ENCODE measurements at places on chromosomes 3 and 15.

GRCh38 chr3:186224041-186224610, 115.2 kb upstream of the ETV5 start:
- no peak for DNase-seq

GRCh38 chr3:150737874-150738679, 24.9 kb downstream of the SIAH2 start:
- DNase-seq, result peak; percentile 76

- DNase-seq, result no peak
These were observed 44.5 kb upstream of the ZPLD1 start for GRCh38 chr3:102390171-102390864.

DNA sequence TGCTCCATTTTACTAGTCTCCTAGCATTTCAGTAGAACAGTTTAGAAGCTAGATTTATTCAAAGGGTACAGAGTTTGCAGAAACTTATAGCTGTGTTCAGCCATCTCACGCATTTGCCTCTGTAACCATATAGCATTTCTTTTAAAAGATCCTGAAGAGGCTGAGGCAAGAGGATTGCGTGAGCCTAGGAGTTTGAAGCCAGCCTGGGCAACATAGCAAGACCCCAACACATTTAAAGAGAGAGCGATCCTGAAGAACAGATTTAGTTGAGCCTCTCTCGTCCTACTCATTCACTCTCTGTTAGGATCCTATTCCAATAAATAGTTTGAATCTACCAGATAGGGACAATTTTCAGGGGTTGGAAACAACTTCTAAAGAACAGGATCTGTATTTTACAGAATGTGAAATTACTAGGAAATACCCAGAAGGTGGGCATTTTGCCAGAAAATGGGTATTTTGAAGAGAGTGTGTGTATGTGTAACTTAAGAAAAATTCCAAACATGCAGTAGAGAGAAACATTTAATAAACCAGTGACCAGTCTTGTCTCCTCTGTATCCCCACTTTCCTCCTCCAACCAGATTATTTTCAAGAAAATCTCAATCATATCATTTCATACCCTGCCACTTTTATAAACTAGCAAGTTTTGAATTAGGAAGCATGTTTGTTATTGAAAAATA, 4.5 kb downstream of the EIF3J start:
- peak; percentile 92 for DNase-seq

DNA sequence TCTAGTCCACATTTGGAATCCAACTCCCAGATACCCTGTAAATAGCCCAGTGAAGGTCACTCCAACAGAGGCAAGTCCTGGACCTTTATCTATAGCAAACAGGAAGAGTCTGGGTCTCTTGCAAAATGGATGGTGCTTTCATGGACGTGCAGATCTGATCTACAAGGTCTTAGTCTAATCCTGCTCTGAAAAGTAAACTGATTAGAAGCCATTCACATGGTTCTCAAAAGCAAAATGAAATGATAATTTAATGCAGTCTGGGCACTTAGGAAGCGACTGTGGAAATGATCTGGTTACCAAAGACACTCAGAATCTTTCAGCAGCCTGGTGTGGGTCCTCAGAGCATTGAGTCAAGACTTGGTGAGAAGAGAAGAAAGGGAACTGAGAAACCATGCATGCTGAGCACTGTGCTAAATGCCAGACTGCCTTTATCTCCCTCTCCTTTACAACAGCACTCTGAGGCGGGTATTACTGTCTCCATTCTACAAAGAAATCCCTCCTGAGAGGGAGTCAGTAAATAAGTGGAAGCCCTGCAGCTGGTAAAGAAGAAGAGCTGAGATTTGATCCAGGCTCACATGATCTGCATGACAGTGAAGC, 29.0 kb downstream of the AQP9 start:
- no peak for DNase-seq
